Bronchial epithelial cell (primary cell): ENCODE measurements at places on chromosomes 13 and 19.

DNA sequence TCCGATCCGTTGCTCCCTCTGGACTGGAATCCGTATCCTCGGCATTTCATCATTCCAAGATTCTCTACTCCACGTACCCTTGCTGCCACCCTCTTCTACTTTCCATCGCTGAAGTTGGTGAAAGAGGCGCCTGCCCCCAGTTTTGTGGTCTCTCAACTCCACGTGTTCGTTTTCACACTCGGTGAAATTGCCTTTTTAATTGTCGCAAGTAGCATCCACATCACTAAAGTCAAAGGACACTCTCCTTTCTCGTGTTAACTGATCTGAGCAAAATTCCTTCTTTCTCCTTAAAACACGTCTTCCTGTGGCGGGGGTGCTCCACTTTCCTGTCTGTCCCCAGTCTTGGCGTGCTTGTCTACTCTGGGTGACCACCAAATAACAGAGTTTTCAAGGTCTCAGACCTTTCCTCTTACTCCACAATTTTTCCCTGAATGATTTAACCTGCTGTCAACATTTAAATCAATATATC, 1.1 kb upstream of the TMTC4 start:
- DNase-seq: no peak

DNA sequence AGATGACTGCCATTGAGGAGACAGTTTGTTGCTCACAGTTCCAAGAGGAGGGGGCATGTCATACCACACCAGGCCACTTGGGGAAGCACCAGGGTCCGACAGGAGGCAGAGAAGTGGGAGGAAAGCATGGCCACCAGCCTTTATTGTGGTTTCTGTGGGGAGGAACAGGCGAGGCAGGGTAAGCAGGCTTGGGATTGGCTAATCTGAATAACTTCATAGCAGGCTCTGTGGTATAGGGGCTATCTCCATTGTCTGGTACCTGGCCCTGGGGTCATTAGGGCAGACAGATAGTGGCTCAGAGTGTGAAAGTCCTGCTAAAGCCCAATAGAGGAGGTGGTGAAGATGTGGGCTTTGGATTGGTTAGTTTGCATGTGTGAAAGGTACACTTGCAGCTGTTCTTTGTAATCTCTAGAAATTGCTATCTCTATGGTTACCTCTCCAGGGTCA, 35.5 kb downstream of the CBY2 start:
- no peak for DNase-seq

DNA sequence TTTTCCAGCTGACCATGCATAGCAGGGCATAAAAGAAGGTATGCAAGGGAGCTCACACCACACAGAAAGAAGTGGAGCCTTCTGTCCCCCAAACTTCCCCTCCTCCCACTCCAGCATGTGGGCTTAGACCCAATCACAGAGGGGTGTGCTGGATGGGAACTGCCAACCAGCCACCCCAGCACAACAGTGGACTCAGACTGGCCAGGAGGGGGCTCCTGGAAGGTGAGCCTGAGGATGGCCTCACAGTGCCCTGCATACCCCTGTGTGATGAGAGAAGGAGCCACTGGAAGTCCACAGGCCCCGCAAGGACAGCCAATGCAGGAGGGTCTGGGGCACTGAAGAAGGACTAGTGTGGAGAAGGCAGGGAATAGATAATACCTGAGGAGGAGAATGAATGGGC, 106.9 kb upstream of the SERP2 start:
- DNase-seq: no peak

DNA sequence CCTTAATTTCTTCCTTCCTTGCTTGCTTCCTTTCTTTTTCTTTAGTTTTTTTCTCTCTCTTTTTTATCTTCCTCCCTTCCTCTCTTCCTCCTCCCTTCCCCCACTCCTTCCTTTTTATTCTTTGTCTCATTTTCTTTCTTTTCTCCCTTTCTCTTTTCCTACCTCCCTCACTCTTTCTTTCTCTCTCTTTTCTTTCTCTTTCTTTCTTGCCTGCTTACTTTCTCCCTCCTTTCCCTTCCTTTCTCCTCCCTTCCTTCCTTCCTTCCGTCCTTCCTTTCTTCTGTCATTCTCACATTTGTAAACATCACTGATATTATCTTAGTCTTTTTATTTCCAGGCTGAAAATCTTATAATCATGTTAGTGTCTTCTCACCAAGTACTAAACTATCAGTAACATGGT, 38.8 kb downstream of the SLITRK5 start:
- DNase-seq: no peak

DNA sequence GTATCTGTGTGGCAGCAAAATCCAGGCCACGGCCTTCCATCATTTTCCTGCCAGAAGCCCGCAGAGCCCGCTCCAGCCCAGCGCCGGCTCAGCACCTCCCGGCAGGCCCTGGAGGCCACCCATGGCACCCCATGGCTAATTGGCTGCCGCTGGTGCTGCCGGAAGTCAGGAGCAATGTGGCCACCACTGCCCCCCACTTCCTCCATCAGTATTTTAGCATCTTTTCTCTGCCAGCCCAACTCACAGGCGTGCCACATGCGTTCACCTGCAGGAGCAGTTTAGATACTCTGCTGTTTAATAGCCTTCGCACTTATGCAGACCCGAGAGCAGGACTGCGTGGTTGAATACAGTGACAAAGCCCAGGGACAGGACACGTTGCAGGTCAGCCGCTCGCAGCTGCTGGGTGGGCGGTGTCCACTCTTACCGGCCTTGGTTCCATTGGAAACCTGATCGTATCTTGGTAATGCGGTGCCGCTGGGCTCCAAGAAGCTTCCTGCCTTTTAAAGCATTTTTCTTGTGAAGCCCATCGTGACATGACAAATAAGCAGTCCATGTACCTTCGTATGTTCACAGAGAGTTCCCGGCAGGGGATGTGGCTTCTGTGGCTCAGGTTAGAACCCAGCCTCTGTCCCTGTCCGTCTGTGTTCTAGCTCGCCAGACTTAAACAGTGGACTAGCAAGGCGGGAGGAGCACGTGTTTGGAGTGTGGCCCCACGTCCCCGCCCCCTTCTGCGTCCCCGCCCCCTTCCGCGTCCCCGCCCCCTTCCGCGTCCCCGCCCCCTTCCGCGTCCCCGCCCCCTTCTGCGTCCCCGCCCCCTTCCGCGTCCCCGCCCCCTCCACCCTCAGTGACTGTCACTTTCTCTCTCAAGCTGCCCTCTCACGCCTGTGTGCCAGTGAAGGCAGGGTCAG, 162.0 kb upstream of the SOX1 start:
- DNase-seq: no peak

DNA sequence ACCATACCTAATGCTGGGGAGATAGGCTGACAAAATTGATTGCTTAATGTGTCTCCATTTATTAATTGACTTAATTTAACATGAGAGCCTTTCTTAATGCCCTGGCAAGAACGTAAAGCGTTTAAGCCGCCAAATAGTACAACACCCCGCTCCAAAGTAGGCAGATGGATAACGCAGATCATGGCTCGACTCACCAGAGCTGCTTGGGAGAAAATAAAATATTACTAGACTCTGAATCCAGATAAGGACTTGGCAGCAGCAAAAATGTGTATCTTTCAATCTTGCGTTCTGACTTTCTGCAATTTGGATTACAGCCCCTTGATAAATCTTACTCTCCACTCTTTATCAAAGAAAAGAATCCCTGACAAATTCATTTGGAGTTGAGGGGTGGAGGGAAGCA, 403 bp upstream of the SIAH3 start:
- no peak for DNase-seq

DNA sequence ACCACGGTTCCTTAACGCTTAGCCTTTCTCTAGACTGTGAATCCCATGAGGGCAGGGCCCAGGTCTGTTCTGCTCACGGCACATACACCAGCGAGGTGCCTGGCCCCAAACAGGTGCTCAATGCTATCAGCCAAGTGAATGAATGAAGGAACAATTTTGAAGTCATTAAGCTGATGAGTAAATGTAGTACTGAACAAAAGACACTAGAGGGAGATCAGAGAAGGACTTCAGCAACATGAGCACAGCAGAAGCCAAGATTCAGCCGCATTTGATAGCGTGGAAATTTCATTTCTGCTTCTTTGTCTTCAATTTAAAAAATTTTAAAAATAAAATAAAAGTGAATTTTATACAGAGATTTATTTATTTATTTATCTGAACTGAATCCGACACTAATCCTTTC, 20.1 kb upstream of the MYO16 start:
- DNase-seq: peak; percentile 1

DNA sequence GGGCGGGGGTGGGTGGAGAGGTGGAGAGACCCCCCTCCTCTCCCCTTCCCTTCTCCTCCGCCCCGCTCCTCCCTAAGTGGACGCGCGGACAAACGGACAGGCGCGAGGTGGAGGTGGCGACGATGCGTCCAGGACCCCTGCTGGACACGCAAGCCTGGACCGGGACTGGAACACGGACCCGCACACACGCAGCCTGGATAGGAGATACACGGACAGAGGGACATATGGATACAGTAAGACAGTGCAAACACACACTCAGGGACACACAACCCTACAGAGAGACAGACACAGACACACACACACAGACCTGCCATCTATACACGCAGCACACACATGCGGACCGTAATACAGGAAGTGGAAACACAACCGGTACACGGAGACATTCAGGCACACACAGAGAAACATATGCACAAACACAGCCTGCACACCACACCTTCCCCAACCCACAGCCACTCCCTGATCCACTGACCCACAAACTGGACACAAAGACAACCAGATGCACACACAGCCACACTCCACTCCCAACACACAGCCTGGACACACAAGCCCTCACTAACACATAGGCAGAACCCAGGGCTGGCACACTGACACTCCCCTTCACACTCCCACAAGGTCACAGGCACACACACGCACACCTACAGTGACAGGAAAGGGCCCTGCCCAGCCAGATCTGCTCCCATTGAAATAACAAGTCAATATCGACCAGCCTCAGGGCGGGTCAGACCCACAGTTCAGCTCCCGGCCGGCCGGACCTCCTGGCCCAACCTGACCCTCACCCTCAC, 696 bp upstream of the ERFL start:
- DNase-seq: no peak

- DNase-seq: no peak
These were observed 337.7 kb downstream of the KCNRG start for GRCh38 chr13:50352720-50353480.
